ENCODE measurements at places on chromosomes 5 and 9.

DNA sequence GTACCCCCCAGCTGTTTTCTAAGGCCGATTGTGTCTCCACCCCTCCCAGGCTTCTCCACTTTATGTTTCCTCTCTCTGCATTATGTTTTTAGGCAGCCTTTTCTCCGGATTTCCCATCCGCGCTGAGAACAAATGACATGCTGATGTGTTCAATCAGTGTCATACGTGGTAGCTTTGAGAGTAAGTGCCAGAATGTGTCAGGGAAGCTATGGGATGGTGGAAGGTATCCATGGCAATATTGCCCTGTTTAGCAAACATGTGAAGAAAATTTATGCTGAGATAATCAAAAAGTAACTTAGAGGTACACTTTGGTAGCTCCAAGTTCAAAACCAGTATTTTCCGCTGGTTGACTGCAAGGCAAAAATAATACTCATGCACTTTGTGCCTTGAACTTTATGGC is 36.6 kb upstream of the LECT2 start:
- DNase-seq, result no peak

DNA sequence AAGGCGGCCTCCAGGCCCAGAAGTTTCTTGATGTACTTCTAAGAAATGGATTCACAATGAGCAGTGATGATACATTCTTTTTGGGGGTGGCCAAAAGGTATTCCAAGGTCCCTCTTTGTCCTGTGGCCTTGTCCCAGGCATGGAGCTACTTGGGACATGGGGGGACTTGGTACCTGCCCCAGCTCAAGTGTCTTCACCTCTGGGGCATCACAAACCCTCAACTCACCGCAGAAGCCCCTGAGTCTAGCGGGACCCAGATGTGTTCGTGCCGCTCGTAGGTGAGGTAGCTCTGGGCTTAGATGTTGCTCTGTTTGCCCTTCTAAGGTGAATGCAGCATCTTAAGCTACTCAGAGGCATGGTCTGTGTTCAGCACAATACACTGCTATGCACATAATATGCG is 338.0 kb upstream of the IRX4 start:
- DNase-seq, result no peak

- DNase-seq, result no peak
Observed at GRCh38 chr5:109223531-109223930, 186.2 kb downstream of the PJA2 start.

DNA sequence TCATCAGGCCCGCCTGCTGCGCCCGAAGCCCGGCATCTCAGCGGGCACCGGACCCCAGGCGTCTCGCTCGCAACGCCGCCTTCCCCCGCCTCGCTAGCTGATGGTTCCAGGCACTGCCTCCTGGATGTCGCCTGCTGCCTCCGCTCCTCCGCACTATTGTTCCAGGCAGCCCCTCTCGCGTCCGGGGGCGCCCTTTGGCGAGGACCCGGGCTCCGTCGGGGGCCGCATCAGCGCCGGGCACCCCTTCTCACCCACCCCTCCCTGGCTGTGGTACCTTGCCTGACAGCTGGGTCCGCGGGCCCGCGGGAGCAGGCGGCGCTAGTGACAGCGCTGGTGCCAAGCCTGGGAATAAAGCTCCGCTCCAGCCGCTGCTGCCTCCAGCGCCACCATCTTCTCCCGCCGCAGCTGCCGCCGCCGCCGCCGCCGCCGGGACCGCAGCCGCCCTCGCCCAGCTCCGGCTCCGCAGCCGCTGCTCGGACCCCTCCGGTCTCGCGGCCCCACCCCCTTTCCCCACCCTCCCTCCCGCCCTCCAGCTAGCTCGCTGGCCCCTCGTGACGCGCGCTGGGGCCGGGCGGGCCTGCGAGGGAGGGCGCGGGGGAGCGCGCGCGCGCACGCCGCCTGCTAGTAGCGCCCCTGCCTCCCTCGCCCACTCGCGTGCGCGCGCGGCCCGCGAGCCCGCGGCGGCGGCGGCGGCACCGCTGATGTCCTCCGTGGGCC is at the start of gene APBA1:
Gene APBA1, minus strand, starts transcription at position 493 of the 717 bp plus-strand sequence.
- DNase-seq, result peak; percentile 60

DNA sequence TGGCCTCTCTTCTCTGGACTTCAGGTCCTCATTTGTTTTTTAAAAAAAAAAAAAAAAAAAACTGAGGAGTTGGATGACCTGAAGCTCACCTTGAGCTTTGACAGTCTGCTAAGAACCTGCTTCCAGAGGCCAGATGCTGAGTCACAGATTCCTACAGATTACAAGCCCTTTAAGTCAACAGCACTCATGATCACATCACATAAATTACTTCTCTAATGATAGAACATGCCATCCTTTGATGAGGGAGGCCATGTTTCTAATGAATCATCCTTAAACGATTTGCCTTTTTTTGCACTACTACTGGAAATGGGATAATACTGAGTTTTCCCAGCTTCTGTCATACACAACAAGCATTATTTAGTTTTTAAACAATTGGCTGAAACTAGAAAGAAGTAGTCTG is 34.2 kb upstream of the MYOT start:
- no peak for DNase-seq

- no peak for DNase-seq
Observed at GRCh38 chr5:54900984-54901725, 84.2 kb downstream of the ESM1 start.

DNA sequence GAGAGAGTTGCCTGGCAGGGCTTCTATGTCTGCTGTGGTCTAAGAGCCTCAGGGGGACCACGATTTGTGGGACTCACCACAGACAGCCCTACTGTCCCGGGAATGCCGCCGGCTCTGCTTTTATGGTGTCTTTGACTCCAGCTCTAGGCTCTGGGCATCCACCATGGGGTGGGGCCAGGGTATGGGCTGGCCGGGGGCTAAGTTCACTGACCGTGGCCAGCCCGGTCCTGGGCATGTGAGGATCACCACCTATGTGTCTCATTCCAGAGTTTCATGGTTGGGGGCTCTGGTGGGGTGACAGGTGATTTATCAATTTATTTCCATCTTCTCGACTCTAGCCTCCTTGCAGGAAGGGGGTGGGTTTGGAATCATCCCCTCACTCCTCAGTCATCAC is 139.4 kb downstream of the GADD45G start:
- DNase-seq, result no peak

DNA sequence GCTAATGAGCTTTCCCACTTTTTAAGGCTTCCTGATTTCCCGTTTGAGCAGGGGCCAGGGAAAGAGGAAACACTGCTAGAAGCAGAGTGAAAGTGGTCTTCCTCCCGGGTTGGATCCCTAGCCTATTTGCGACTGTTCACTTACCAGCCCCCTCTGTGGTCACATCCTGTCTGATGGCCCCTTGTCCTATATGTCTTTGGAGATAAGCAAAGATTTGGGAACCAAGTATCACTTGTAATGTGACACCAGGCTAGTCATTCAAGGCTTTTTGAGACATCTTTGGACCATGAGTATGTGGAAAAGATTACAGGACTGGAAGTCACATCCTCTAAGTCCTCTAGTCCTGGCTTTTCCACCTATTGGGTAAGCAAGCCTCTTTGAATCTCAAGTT is 6.1 kb downstream of the DNAJB5 start:
- no peak for DNase-seq

Data from activated CD4-positive, alpha-beta T cell treated with anti-CD3 and anti-CD28 coated beads for 4 hours (primary cell).